ENCODE measurements at places on chromosomes 6 and 20.
A peak's percentile ranks its signal among the peaks of the same experiment; 100 is the strongest.

GRCh38 chr6:7922596-7922995 is 12.0 kb upstream of the TXNDC5 start:
- DNase-seq = no peak
- H3K27me3 ChIP-seq = no peaks in the 10 kb centered on the region
- H3K27ac ChIP-seq = no peak overlapping the region
- no peaks in the 10 kb centered on the region for H3K36me3 ChIP-seq
- H3K4me1 ChIP-seq = no peaks in the 10 kb centered on the region
- H3K4me3 ChIP-seq = no peak overlapping the region

- DNase-seq = no peak
- H3K36me3 ChIP-seq = no peaks in the 10 kb centered on the region
- H3K27ac ChIP-seq = peak within 1 kb of the TSS; percentile 86
- H3K4me1 ChIP-seq = no peaks in the 10 kb centered on the region
Measured at GRCh38 chr6:4134841-4135664, at the start of gene ECI2. Gene ECI2, minus strand, starts transcription at chr6:4135575. Its CDS starts 15 bp downstream, at chr6:4135560.

- H3K36me3 ChIP-seq = no peaks in the 10 kb centered on the region
- H3K27ac ChIP-seq = no peak overlapping the region
- H3K4me3 ChIP-seq = no peak overlapping the region
- no peak for DNase-seq
- H3K4me1 ChIP-seq = no peaks in the 10 kb centered on the region
- H3K27me3 ChIP-seq = no peaks in the 10 kb centered on the region
Measured at GRCh38 chr6:168782187-168782751, 341.3 kb downstream of the SMOC2 start.

GRCh38 chr6:152309648-152310047 is 327.5 kb downstream of the SYNE1 start:
- H3K4me3 ChIP-seq = no peak overlapping the region
- no peak overlapping the region for H3K27ac ChIP-seq
- H3K36me3 ChIP-seq = no peaks in the 10 kb centered on the region
- DNase-seq = no peak
- no peaks in the 10 kb centered on the region for H3K4me1 ChIP-seq
- no peaks in the 10 kb centered on the region for H3K27me3 ChIP-seq

DNA sequence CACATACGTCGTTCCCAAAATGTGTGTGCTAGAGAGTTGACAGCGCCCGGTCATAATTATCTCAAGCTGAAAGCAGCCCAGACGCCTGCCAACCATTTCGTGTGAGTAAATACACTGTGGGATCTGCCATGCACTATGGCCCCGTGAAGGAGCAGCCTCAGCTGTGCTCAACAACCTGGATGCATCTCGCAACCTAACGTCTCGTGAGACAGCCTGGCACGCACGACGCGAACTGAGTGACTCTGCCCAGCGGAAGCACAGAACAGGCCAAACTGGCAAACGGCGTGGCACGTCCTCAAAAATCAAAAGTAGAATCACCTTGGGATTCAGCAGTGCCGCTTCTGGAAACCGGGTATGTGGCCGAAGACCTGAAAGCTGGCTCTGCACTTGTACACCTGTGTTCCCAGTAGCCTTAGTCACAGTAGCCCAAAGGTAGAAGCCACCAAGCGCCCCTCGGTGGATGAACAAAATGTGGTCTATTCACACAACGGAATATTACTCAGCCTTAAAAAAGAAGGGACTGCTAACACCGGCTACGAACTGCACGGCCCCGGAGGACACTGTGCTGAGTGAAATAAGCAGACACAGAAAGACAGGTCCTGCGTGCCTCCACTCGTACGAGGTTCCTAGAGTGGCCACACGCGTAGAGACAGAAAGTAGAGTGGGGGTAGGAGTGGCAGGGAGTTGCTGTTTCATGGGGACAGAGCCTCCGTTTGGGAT is 27.2 kb upstream of the SLCO4A1 start:
- H3K4me3 ChIP-seq = no peak overlapping the region
- H3K4me1 ChIP-seq = no peaks in the 10 kb centered on the region

- H3K36me3 ChIP-seq = no peaks in the 10 kb centered on the region
- H3K27ac ChIP-seq = no peak overlapping the region
- H3K27me3 ChIP-seq = no peaks in the 10 kb centered on the region
- no peak for DNase-seq
Measured at GRCh38 chr20:61806995-61807394, 258.7 kb downstream of the TAF4 start.

DNA sequence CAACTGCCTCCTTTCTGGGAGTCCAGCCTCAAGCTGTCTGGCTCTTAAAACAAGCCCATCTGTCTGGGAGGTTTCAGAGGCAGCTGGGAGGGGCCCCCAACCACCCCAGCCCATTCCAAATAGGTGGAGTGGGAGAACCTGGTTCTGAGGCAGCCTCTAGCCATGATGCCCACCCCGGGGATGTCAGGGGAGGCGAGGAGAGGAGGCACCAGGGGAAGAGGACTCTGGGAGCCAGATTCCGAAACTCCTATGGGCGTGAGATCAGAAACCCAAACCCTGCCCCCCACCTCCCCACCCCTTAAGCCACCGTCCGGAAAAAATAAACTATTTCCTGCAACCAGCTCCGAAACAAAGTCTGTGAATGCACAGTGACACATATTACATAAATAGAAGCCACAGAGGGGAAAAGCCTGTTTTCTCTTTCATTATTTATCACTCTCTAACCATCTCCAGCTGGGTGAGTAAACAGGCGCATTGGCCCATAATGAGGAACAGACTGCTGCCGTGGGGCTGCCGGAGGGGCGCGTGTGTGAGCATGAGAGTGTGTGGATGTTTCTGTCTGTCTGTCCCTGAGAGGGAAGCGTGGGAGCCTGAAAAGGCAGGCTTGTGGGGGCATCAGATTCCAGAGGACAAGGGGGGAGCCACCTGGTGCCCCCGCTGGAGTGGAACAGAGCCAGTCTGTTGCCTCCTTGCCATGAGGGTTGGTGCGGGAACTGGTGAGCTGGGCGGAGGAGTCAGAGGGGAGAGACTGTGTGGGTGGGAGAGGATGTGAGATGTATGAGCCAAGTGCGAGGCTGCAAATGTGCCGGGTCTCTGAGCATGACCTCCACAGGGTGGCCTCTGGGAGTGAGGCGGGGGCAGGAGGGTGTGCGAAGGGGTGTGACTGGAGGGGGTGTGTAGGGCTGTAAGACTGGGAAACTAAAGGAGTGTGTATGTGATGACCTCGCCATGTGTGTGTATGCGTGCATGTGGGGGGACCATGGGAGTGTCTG is 14.3 kb upstream of the FOXP4 start:
- H3K4me1 ChIP-seq = peaks cover 9% of the 10 kb centered on the region
- no peak for DNase-seq
- no peak overlapping the region for H3K27ac ChIP-seq
- no peak overlapping the region for H3K4me3 ChIP-seq
- no peaks in the 10 kb centered on the region for H3K27me3 ChIP-seq

DNA sequence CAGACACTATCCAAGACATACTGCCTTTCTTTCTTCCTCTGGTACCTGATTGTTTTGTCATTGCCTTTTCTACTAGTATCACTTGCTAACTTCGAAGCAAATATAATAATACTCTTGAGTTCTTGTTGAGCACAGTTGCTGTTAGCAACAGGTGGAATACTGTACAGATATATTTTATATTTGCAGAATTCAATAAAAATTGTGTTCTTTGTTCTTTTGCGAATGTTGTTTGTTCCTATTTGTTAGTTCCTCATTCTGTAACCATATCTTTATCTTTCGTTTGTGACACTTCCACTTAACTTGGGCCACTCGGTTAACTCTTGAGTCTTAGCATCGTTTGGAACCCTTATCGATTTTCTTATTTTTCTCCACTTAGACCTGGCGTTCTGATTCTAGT is 868 bp downstream of the CYB5R4 start:
- H3K27me3 ChIP-seq = no peaks in the 10 kb centered on the region
- no peak for DNase-seq
- H3K4me1 ChIP-seq = no peaks in the 10 kb centered on the region
- peak overlapping the region; percentile 79 for H3K4me3 ChIP-seq
- no peaks in the 10 kb centered on the region for H3K36me3 ChIP-seq
- H3K27ac ChIP-seq = no peak overlapping the region

DNA sequence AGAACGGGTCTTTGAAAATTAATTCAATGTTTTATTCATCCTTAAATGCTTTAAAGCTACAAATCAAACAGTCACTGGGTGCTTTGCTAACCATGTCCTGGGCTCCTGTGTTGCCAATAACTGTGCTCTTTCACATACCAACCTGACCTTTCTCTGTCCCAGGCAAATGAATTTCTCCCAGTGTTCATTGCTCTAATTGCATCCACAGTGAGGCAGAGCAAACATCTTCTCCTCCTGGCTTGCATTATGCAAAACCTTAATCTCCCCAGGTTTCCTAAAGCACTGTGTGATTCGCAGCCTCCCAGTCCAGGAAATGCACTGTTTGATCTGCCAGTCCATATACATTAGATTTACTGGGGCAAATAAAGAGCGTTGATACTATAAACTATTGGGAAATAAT is 219.0 kb downstream of the PREX1 start:
- no peak overlapping the region for H3K27ac ChIP-seq
- H3K36me3 ChIP-seq = no peaks in the 10 kb centered on the region
- H3K27me3 ChIP-seq = no peaks in the 10 kb centered on the region

- no peaks in the 10 kb centered on the region for H3K36me3 ChIP-seq
- H3K4me3 ChIP-seq = no peak overlapping the region
- H3K4me1 ChIP-seq = no peaks in the 10 kb centered on the region
- no peaks in the 10 kb centered on the region for H3K27me3 ChIP-seq
- H3K27ac ChIP-seq = no peak overlapping the region
- no peak for DNase-seq
Measured at GRCh38 chr6:142631517-142632385, 313.2 kb downstream of the HIVEP2 start.

DNA sequence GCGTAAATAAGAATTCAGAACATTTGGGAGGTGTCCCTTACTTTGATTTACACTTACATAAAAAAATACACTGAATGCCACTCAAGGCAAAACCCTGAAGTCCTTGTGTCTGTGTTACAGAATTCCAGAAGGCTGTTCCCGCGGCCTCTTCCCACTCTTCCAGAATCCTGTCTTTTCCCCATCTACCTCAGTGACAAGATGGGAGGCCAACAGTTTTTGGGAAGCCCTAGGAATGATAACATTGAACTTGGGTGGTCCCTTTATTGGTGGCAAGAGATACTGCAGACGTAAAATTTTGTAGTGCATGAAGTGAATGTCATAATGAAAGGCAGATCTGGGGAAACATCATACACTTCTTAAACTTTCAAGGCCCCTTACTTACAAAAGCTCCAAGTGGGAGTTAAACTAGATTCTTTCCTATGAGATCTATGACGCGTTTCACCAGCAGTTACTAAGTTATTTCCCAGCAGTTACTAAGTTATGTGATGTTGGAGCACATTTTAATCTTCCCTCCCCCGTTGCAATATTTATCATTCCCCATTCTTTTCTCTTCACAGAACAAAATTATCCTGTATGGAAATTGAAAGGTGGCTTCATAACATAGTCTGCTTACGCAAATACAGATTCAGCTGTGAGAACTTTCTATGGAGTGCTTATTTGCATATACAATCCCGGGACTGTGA is 79.5 kb downstream of the BCAS1 start:
- H3K27me3 ChIP-seq = no peaks in the 10 kb centered on the region
- H3K36me3 ChIP-seq = no peaks in the 10 kb centered on the region
- no peak overlapping the region for H3K4me3 ChIP-seq

DNA sequence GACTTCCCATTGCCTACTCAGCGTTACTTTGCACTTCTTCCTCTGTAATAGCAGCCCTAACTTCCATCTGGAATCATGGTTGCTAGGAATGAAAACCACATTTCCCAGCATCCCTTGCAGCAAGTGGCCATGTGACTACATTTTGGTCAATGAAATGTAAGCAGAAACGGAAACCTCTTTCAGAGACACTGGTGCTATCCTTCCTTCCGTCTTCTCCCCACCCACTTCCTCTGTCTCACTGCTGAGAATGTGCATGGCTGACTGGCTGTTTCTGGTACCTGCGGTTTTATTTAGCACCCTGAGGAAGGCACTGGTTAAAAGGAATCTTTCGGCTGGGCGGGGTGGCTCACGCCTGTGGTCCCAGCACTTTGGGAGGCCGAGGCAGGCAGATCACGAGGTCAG is 107.4 kb downstream of the SCML4 start:
- H3K36me3 ChIP-seq = no peaks in the 10 kb centered on the region
- H3K27me3 ChIP-seq = no peaks in the 10 kb centered on the region
- no peaks in the 10 kb centered on the region for H3K4me1 ChIP-seq
- H3K4me3 ChIP-seq = no peak overlapping the region
- H3K27ac ChIP-seq = no peak overlapping the region

GRCh38 chr6:148873868-148874267 is 127.0 kb downstream of the UST start:
- no peaks in the 10 kb centered on the region for H3K27me3 ChIP-seq
- no peaks in the 10 kb centered on the region for H3K36me3 ChIP-seq
- no peak overlapping the region for H3K4me3 ChIP-seq
- DNase-seq = no peak

DNA sequence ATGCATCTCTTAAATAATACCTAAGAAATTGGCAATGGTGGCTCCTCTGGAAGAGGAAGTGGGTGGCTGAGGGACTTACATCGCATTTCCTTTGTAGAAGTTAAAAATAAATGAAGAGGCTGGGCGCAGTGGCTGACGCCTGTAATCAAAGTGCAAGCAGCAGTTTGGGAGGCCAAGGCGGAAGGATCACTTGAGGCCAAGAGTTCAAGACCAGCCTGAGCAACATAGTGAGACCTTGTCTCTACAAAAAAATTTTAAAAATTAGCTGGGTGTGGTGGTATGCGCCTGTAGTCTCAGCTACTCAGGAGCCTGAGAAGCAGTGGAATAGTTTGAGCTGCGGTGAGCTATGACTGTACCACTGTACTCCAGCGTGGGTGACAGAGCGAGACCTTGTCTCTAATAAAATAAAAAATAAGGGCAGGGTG is 12.2 kb upstream of the NCOA3 start:
- H3K36me3 ChIP-seq = no peaks in the 10 kb centered on the region

- no peak for DNase-seq
- H3K27me3 ChIP-seq = no peaks in the 10 kb centered on the region
- no peaks in the 10 kb centered on the region for H3K36me3 ChIP-seq
- no peak overlapping the region for H3K27ac ChIP-seq
- no peaks in the 10 kb centered on the region for H3K4me1 ChIP-seq
- H3K4me3 ChIP-seq = no peak overlapping the region
Measured at GRCh38 chr20:44069203-44070011, 117.6 kb downstream of the JPH2 start.

GRCh38 chr6:16278048-16278724 is 39.8 kb downstream of the GMPR start:
- peak overlapping the region; percentile 40 for H3K27ac ChIP-seq
- DNase-seq = no peak
- peaks cover 5% of the 10 kb centered on the region for H3K36me3 ChIP-seq
- H3K4me3 ChIP-seq = no peak overlapping the region
- H3K27me3 ChIP-seq = no peaks in the 10 kb centered on the region

DNA sequence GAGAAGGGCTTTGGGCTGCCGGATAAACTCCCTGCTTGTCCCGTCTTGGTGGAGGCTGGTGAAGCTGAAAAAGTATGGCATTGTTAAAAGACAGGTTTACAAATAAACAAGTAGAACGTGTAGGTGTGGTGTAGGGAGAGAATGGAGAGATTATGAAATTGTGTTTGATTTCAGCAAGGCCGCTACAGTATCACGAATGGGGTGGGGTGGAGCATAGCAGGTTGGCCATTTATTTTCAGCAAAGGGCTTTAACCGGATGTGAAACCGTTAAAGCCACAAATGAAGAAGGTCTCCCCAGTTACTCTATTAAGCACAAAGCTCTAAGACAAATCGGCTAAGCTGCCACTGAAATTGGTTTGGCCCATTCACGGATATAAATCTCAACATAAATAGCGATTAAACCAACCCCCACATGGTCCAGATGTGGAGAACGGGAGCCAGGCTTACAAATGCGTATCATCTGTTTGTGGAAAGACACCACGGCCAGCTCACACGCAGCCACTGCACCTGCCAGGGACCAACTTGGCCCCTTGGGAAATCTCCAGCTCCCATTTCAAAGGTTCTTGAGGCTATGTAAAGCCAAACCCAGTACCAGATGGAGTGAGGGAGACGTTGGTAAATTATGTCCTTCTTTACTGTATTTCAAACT is 94.0 kb downstream of the ZMYND8 start:
- H3K27me3 ChIP-seq = no peaks in the 10 kb centered on the region
- no peaks in the 10 kb centered on the region for H3K4me1 ChIP-seq
- DNase-seq = no peak
- H3K27ac ChIP-seq = no peak overlapping the region
- H3K36me3 ChIP-seq = no peaks in the 10 kb centered on the region

Data from prostate gland (tissue), 2 donors.